CD14-positive monocyte (primary cell): ENCODE measurements at places on chromosomes 6 and 20. TPM values are rescaled to one million over a fixed set of nuclear protein-coding genes. Genes with fewer than 3 reads are reported as not detected.

- no peak overlapping the region for H3K4me3 ChIP-seq
- peaks cover 15% of the 10 kb centered on the region for H3K36me3 ChIP-seq
- no peak overlapping the region for H3K27ac ChIP-seq
- DNase-seq = no peak
- H3K4me1 ChIP-seq = no peaks in the 10 kb centered on the region
These were observed 13.7 kb downstream of the ABHD12 start for GRCh38 chr20:25376886-25377285.

GRCh38 chr6:125529061-125529460 lies 220.4 kb upstream of the HEY2 start:
- no peak overlapping the region for H3K4me3 ChIP-seq
- no peak for DNase-seq
- no peak overlapping the region for H3K27ac ChIP-seq
- H3K27me3 ChIP-seq = peaks cover 9% of the 10 kb centered on the region
- H3K36me3 ChIP-seq = no peaks in the 10 kb centered on the region

GRCh38 chr6:92715991-92716390 lies 703.4 kb downstream of the EPHA7 start:
- H3K4me3 ChIP-seq = no peak overlapping the region
- no peaks in the 10 kb centered on the region for H3K4me1 ChIP-seq
- H3K27me3 ChIP-seq = no peaks in the 10 kb centered on the region

- H3K4me1 ChIP-seq = peaks cover 34% of the 10 kb centered on the region
- H3K27me3 ChIP-seq = no peaks in the 10 kb centered on the region
- H3K4me3 ChIP-seq = no peak overlapping the region
- H3K27ac ChIP-seq = no peak overlapping the region
- DNase-seq = no peak
These were observed 74.6 kb downstream of the MAP3K5 start for GRCh38 chr6:136717716-136717990.

- no peak overlapping the region for H3K27ac ChIP-seq
- no peaks in the 10 kb centered on the region for H3K36me3 ChIP-seq
- no peaks in the 10 kb centered on the region for H3K4me1 ChIP-seq
- no peak for DNase-seq
- H3K4me3 ChIP-seq = no peak overlapping the region
- no peaks in the 10 kb centered on the region for H3K27me3 ChIP-seq
These were observed 10.4 kb downstream of the CHD6 start for GRCh38 chr20:41607791-41608190.

DNA sequence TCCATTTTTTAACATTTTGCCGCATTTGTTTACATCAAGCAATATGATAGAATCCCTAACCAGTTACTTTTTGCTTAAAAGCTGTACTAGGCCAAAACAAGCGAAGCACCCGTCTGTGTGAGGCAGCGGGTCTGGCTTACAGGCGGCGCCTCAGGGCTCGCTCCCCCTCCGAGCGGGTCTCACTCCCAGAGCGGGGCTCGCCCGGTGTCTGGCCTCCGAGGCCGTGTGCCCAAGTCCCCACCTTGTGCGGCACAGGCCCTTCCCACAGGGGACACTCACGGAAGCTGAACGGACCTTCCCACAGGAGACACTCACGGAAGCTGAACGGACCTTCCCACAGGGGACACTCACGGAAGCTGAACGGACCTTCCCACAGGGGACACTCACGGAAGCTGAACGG lies 23.4 kb downstream of the ZBTB46 start:
- no peaks in the 10 kb centered on the region for H3K36me3 ChIP-seq
- no peak for DNase-seq
- no peak overlapping the region for H3K27ac ChIP-seq
- H3K4me3 ChIP-seq = no peak overlapping the region
- no peaks in the 10 kb centered on the region for H3K27me3 ChIP-seq
- peaks cover 18% of the 10 kb centered on the region for H3K4me1 ChIP-seq

The ULBP2 gene
- polyA plus RNA-seq = not detected

The OR5V1 gene
- polyA plus RNA-seq = not detected

The TNFRSF6B gene
- not detected for polyA plus RNA-seq
